ENCODE measurements at places on chromosomes 13 and 19.

DNA sequence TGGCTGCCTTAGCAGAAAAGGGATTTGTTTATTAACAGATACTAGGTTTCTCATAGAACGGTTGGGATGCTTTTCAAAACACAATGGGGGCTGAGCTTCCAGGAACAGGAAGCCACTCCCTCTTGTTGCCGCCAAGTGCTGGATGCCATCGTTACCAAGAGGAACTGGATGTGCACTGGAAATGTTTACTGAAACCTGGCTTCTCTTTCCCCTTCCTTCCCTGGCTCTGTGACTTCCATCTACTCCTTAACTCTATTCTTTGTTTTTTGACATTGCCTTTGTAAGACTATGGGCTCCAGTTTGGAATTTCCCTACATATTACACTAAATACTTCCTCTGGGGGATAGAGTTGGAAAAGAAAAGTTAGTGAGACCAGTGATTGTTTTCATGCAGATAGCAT lies 11.7 kb upstream of the KL start:
- DNase-seq: no peak

DNA sequence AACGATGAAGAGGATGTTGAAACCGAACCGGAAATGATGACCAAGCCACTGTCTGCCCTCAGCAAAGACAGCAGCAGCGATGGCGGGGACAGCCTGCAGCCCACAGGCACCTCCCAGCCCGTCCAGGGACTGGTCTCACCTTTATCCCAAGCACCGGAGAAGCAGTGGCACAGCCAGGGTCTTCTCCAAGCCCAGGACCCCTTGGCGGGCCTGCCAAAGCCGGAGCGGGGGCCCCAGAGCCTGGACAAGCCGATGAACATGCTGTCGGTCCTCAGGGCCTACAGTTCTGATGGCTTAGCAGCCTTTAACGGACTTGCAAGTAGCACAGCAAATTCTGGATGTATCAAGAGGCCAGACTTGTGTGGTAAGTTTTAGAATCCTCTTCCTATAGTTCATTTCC lies 177.0 kb downstream of the ZNF536 start:
- no peak for DNase-seq

- DNase-seq: no peak
Measured at GRCh38 chr19:33520844-33521479, 629 bp downstream of the PEPD start.

GRCh38 chr19:18704971-18705370 lies 21.5 kb downstream of the CRTC1 start:
- no peak for DNase-seq

- DNase-seq: no peak
Measured at GRCh38 chr13:45242070-45242469, 41.2 kb upstream of the KCTD4 start.

GRCh38 chr13:86098511-86098910 lies 299.3 kb upstream of the SLITRK6 start:
- no peak for DNase-seq

DNA sequence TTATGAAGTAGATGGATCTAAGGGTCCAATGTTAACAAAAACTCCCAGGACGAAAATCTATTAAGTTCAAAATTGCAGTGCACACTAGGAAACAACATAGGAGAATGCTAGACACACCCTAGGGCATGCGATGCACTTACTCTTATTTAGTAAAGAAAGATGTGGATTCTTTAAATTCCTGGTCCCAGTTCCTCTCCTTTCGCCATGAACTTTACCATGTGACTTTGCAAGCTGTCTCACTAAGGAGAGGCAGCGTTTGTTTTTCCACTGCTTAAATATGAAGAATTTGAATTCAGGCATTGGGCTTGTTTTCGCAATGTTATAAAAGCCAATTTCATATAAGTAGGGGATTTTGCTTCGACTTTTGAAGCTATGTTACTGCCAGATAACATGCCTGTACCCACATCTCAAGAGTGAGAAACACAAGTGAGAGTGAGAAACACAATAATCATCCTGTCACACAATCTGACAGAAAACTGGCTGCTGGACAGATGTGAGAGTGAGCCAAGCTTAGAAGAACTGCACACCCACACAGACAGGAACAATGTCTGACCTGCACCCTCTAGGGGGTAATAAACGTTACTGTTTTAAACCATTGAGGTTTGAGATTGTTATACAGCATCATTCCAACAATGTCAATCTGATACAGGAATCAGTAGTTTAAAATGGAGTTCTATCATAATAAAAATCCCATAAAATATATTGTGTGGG lies 1308.4 kb downstream of the SLITRK5 start:
- DNase-seq: no peak

DNA sequence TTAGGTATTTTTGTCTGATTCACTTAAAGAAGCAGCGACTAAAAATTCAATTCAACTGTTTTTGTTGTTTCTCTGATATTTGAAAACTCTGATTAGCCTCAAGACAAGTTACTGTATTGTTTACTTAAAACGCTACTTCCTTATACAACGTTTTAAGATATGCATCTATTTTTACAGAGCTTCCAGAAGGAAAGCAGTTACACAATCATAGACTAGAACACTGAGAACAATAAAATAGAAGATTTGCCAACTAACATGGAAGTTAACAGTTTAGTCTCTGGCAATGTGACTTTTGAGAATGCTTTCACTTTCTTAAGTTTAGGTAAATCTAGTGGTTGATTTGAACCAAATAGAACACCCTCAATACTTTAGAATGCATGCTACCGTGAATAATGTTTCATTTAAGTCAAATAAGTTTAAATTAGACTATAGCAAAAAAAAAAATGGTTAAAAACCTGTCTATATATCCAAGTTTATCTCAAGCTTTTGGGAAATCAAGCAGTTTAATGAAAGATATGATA lies 614.8 kb downstream of the DACH1 start:
- DNase-seq: no peak

DNA sequence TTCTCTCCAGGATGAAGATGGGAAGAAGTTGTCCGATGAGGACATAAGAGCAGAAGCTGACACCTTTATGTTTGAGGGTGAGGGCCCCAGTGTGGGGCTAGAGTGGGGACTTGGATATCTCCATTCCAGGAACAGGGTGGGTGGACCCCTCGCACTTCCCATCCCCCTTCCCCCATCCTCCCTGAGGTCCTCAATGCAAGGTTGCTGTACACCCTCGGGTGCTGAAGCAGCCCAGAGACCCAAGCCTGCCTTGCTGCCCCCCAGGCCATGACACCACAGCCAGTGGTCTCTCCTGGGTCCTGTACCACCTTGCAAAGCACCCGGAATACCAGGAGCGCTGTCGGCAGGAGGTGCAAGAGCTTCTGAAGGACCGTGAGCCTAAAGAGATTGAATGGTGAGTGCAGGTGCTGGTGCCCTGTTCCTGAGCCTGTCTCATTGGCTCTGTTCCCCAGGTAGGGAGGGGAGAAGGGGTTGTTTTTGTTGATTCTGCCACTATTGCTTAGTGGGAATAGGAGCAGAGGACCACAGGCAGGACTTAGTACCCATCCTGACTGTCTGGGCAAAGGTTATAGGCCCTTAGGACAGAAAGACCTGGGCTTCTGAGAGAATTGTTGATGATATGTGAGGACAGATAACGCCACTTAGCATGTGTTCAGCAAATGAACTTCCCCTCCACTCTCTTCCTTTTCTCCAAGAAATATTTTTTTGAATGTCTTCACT lies 12.0 kb downstream of the CYP4F3 start:
- DNase-seq: no peak

- DNase-seq: no peak
Measured at GRCh38 chr13:20131057-20131832, 29.6 kb downstream of the GJA3 start.

- no peak for DNase-seq
Measured at GRCh38 chr19:1028062-1028926, 1.9 kb downstream of the CNN2 start.

GRCh38 chr13:66992183-66992582 lies 238.0 kb downstream of the PCDH9 start:
- DNase-seq: no peak

GRCh38 chr19:50173127-50173526 lies 10.0 kb upstream of the IZUMO2 start:
- no peak for DNase-seq

- DNase-seq: no peak
Measured at GRCh38 chr13:93797463-93797862, 570.9 kb downstream of the GPC6 start.

- no peak for DNase-seq
Measured at GRCh38 chr13:59790626-59791025, 373.1 kb downstream of the DIAPH3 start.

GRCh38 chr19:6499052-6499790 lies 2.9 kb downstream of the TUBB4A start:
- DNase-seq: no peak

GRCh38 chr19:47019431-47020041 lies at the start of gene NPAS1:
TSS of gene NPAS1 (plus strand) at chr19:47019837. CDS start at chr19:47021048, 1,211 bp downstream.
- no peak for DNase-seq

DNA sequence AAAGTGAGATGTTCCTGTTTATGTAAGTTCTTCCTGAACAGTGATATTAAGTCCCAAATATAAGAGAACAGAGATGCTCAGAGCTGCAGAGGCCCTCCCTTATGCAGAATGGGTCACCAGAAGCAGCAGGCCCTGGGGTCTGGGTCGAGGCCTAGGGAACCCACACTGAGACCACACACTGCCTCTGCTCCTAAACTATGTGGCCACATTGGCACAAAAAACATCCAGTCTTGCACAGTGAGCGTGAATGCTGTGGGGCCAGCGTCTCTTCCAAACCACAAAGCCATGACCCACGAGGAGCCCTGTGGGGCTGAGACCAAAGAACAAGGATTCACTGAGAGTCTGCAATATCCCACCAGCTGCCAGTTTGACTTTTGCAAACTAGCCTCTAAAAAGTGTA lies 23.6 kb downstream of the PROZ start:
- no peak for DNase-seq

- DNase-seq: no peak
Measured at GRCh38 chr13:58528351-58528750, 896.8 kb downstream of the PCDH17 start.

DNA sequence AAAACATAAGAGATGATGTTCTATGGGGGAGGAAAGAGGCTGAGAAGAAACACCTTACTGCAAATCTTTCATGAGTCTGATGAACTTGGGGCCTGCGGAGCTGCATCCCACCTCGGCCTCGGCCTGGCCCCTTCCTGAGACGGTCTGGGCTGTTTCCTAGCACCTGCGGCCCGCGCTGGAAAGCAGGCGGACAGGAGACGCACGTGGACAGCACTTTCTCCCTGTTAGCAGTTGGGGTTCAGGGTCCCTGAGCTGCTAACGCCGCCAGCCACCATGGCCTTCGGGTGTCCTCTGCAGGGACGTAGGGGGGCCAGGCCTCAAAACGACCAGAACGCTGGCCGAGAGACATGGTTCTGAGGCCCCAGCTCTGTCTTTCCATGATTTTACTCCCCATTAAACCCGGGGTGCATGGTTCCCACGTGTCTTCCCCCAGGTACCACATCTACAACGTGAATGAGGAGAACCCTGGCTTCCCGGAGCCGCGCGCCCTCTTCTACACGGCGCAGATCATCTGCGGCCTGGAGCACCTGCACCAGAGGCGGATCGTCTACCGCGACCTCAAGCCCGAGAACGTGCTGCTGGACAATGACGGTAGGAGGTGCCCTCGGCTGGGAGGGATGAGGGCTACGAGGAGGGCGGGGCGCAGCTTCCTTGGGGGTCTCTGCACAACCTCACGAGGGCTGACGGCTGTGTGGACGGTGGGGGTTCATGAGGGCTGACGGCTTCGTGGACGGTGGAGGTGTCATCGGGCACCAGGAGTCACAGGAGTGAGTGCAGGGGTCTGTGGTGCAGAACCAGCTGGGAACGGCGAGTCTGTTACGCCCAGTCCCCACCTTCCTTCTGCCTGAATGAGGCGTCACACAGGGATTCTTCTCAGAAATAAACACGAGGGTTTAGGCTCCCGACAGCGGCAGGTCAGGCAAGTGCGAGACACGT lies 4.3 kb downstream of the GRK1 start:
- DNase-seq: no peak

- no peak for DNase-seq
Measured at GRCh38 chr19:46355234-46356148, 8.6 kb downstream of the PPP5C start.

DNA sequence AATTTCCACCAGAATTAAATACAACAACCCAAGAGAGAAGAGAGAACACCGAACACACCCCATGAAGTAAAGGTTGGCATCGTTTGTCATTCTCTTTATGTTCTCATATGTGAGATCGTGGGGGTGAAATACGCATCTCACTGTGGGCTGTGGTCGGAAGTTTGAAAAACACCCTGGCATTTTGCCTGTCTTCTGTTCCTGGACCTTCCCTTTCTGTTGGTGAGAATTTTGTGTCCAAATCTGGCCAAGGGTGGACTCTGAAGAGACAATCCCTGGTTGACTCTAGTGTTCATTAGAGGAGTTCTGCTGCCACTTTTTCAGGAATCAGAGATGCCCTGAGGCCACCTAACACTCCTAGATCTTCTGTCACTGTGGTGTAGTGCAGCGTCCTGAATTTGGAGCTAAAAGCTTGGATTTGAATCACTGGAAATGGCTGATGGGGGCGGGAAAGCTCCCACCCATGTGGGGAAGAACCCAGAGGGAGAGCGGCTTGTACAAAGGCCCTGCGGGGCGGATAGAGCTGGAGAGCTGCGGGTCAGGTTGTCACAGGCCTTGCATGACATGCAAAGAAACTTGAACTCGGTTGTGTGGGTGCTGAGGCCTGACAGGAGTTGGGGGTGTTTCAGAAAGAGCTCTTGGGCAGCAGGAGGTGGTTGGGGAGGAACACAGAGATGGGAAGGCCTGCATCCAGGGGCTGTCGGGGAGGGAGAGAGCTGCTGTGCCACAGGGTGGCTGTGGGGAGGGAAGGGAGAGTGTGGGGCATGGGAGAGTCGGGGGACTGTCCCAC lies 11.1 kb upstream of the SPATA13 start:
- no peak for DNase-seq

- DNase-seq: no peak
Measured at GRCh38 chr13:76160961-76161925, 525.1 kb downstream of the LMO7 start.

GRCh38 chr19:49447485-49448431 lies 3.9 kb downstream of the PIH1D1 start:
- DNase-seq: no peak

DNA sequence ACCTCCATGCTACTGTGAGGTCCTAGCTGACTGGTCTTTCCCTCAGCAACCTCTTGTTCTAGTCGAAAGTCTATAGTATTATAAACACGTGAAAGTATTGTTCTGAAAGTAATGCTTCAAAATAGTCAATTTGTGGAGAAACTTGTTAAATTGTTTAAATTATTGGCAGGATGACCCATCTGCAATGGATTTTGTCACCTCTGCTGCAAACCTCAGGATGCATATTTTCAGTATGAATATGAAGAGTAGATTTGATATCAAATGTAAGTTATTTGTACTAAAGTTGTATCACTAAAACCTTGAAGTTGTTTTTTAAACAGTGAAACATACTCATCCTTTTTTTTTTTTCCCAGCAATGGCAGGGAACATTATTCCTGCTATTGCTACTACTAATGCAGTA lies 25.9 kb downstream of the UBA2 start:
- no peak for DNase-seq

GRCh38 chr13:105918842-105919741 lies 616.4 kb downstream of the EFNB2 start:
- no peak for DNase-seq

DNA sequence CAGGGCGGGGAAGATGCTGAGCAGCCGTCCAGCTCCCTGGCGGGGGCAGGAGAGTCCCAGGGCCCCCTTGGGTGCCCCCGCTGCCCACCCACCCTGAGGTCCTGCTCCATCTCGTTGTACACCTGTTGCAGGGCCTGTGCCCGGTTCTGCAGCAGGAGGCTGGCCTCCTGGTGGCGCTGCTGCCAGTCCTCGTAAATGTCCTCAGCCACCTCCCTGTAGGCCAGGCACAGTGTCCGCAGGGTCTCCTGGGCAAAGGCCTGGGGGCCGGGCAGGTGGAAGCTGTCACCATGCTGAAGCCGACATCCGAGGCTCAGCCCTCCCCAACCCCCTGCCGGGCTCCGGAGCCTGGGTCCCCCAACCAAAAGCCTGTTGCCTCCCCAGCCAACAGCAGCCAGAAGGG lies 20.2 kb downstream of the ATP8B3 start:
- DNase-seq: no peak
